CD4-positive, alpha-beta T cell treated with Interleukin-15 for 4 hours (primary cell): ENCODE measurements at places on chromosomes 6 and 20.

GRCh38 chr6:49479308-49479970, 16.3 kb downstream of the CENPQ start:
- no peak for DNase-seq

- DNase-seq: no peak
These were observed 35.6 kb downstream of the DZANK1 start for GRCh38 chr20:18431206-18431605.

GRCh38 chr6:35694462-35694861, 5.7 kb upstream of the FKBP5 start:
- DNase-seq: no peak

GRCh38 chr20:61439251-61439650, 187.2 kb downstream of the CDH4 start:
- DNase-seq: no peak

DNA sequence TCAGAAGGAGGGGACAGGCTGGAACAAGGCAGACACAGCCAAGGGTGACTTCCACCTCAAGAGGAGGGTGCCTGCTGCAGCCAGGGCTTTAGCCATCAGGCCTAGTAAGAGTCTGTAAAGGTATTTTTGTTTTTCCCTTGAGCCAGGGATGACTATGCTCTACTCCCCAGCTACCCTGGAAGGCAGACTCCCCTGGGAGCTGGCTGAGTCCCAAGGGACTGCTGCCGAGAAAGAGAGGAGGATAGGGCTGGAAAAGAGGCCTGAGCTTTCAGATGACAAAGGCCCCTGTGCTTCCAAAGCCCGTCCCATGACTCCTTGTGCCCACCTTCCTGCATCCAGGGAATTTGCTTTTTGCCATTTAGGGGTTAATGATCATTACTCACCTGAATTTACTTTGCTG, 14.0 kb upstream of the GSTA4 start:
- DNase-seq: no peak

DNA sequence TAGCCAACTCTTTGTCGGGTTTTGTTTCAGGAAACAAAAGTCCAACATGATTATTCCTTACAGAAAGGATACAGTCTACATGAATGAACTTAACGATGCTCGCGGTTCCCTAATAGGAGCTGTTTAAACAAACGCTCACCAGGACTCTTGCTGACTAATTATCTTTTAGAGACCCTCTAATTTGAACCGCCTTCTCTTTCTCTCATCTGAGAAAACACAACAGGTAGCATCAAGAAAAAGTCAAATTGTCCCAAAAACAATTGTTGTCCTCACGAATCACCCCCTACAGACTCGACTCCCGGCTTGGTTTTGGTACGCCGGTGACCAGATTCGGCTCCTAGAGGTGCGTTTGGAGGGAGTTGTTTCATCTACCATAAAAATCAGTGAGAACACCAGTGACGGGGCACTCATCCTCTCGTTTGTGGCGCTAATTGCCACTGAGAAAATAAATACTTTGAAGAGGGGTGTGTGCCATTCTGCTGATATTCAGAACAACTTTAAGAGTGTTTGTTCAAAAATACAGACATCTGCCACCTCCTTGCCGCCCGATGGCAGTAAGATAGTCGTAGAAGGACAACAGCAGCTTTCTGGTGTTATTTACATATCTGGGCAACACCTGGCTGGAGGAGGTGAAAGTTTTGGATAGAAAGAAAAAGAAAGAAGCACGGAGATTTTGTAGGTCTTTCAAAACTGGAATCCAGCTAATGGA, 1.1 kb upstream of the SIM1 start:
- DNase-seq: no peak

GRCh38 chr6:56616967-56617366, 25.7 kb downstream of the DST start:
- DNase-seq: no peak

GRCh38 chr20:62636446-62636845, 5.9 kb upstream of the SLCO4A1 start:
- no peak for DNase-seq

DNA sequence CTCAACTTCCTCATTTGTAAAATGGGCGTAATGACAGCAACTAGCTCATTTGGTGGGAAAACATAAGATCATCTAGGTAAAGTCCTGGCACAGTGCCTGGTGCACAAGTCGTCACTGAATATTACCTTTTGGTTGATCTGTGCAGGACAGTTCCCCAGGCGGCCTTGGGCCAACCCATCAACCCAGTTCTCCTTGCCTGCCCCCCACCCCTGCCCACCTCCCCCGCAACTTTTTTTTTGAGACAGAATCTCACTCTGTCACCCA, 99.2 kb downstream of the JPH2 start:
- DNase-seq: no peak

DNA sequence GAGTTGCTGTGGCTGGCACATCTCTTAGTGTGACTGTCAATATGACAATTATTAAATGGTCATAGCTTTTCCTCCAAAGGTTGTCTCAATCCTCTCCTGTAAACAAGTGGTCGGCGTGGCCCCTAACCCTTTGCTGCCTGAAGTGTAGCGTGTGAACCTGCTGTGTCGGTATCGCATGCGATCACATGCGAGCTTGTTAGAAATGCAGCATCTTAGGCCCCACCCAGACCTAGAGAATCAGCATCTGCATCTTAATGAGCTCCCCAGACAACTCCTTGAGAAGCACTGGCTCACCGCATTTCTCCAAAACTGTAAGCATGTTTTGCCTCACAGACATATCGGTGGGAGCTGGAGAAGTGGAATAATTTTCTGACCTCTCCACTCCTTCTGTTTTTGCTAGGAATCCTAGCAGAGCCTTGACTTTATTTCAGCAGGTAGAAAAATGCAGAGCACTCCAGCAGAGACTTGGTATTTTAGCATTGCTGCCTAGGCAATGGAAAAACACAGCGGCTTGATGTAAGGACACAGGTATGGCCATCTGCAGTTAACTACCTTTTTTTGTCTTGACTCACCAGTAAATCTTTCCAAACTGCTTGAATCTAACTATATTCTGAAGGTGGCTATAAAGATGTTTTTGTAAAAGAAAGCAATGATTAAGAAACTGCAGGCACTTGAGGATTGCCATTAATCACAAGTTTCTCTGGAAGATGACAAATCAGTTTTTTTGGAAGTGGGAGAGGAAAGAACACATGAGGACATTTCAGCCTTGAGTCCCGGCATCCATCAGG, 67.6 kb downstream of the PSMG4 start:
- DNase-seq: no peak

DNA sequence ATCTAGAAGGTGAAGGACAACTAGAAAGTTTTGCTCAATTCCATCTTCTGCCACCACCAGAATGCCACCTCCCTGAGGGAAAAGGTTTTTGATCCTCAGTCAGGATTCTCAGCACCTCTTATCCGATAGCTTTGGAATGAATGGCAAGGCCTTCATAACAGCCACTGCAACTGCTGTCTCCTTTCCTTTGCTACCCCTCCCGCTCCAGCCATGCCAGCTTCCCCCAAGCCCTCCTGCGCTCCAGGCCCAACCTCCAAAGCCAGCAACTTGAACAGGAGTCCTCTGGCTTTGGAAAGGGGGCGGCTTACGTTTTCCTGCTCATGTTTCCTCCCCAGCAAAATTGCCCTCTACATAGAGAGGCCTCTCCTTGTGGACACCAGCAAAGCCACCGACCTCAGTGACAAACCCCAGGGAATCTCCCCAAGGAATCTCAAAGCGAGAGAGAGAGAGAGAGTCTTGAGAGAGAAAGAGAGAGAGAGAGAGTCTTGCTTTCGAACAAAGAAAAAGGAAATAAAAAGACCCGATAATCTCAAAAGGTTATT, 420 bp upstream of the BTN2A1 start:
- DNase-seq: no peak

GRCh38 chr6:53433261-53433950, 84.7 kb upstream of the ELOVL5 start:
- no peak for DNase-seq

DNA sequence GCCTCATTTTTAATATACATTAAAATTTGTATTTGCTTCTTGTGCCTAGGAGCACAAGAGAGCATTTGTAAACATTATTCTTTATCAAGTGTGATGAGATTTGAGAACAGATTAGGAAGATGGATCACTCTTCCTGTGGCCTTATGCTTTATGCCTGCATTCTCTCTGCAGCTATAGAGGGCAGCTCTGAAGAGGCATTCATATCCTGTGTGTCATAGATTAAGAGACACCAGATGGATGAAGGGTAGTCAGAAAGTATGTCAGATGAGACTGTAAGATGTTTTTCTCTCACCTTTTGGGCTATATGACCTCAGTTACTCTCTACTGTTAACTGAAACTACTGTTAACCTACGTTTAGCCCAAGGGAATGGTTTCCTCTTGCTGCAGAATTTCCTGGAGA, 61.4 kb downstream of the DNAH8 start:
- DNase-seq: no peak

DNA sequence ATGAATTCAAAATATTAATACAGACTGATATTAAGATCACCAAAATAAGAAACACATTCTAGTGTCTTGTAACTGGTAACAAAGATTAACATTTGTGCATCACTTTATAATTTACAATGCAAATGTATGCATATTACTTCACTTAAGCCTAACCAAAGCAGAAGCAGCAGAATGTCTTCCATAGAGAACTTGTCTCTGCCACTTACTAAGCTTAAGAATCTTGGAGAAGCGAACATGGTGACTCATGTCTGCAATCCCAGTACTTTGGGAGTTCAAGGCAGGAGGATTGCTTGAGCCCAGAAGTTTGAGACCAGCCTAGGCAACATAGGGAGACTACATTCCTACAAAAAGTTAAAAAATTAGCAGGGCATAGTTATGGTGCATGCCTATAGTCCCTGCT, 18.8 kb downstream of the AK9 start:
- no peak for DNase-seq

- DNase-seq: no peak
These were observed 80.9 kb downstream of the GJA1 start for GRCh38 chr6:121516331-121516730.

- peak; percentile 88 for DNase-seq
These were observed at the start of gene ATP6V1G2 for GRCh38 chr6:31546339-31546957. Gene ATP6V1G2, minus strand, starts transcription at chr6:31546608. Its CDS starts 49 bp downstream, at chr6:31546559.

- DNase-seq: no peak
These were observed at the start of gene CCN2 for GRCh38 chr6:131950767-131951575. Gene CCN2, minus strand, starts transcription at chr6:131951372. Its CDS starts 200 bp downstream, at chr6:131951172.

GRCh38 chr20:2834401-2835110, 5.9 kb downstream of the PCED1A start:
- DNase-seq: no peak

- DNase-seq: no peak
These were observed 102.3 kb downstream of the LYRM2 start for GRCh38 chr6:89536231-89536630.

DNA sequence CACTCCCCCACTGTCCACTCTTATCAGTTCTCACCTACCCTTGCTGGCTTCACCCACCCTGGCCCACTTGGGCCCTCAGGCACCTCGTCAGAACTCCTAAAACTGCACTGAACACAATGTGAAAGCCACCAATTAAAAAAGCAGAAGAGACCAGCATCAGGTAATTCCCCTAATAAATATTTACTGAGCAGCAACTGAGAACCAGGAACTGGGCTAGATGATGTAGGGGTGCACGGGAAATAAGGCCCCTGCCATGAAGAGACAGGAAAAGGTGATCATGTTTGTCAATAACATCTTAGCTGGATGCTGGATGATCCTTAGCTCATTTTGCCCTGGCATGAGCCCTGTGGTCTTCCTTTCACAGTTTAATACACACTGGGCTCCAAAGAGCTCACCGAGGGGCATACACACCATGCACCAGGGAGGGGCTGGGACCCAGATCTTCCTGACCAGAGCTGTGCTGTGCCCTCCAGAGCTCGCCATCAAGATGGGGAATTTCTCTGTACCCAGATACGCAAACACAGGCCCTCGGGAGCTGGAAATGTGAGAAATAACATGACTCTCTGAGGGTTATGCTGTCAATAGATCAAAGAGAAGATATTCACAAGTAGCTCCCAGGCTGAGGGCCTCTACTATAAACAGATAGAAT, 113.6 kb upstream of the SLC22A16 start:
- DNase-seq: no peak

GRCh38 chr6:3752531-3753227, 1.2 kb upstream of the PXDC1 start:
- DNase-seq: no peak

DNA sequence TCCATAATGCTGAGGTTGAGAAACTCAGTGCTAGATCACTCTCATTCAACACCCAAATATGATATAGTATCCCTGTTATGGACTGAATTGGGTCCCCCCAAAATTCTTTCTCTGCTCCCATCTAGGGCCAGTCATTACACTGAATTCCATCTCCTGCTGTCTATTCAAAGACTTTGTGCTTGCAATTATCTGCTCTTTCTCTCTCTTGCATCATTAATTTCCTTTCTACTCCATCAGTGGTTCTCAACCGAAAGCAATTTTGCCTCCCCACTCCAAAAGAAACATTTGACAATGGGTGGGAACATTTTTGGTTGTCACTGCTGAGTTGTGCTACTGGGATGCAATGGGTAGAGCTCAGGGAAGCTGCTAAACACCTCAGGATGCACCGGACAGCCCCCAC, 271.5 kb upstream of the CDYL start:
- DNase-seq: no peak

- DNase-seq: no peak
These were observed 995.9 kb upstream of the ADGRB3 start for GRCh38 chr6:67639161-67639560.

- no peak for DNase-seq
These were observed 32.8 kb downstream of the DYNLT1 start for GRCh38 chr6:158611541-158612370.

DNA sequence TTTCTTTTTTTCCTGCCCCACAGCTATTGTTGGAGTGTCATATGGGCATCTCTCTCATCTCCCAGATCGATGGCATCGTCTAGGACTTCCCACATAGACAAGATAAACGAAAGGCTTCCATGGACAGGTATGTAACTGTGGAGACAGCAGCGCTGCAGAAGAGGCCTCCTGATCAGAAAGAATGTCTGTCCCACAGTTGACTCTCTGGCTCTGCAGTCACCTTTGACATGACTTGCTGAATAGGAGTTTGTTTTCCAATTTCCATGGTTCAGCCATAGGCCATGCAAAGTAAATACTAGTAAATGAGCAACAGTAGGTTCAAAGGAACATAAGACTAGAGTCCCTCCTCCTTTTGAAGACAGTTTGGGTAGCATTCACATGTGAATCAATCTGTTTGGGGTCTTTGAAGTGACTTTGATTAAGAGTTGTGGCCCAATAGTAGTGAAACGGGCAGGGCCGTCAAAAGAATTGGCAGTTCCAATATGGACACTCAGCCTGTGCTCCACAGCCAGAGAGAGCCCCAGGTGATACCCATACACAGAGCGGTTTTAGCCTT, 134.7 kb upstream of the IFNGR1 start:
- DNase-seq: no peak

DNA sequence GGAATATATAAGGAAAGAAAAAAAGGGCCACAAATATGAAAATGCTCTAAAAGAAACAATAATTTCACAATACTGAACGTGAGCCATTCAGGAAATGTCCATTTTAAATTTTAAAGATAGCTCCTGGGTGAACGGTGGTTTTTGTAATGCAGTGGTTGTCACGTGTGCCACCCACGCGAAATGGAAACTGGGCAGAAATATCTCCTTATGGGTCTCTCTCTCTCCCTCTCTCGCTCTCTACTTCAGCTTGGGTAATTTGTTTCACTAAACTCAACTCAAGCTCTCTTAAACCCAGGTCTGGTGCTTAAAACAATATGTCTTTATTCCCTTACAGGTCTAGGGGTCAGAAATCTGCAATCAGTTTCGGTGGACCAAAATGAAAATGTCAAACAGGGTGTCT, 150.8 kb downstream of the OR2B2 start:
- DNase-seq: no peak
